ENCODE measurements at places on chromosomes 6 and 20.

GRCh38 chr6:75893058-75893775, 144.2 kb downstream of the MYO6 start:
- DNase-seq: peak; percentile 68

GRCh38 chr20:42846784-42847490, 342.8 kb downstream of the PTPRT start:
- no peak for DNase-seq

GRCh38 chr6:30441171-30441570, 48.1 kb upstream of the HLA-E start:
- DNase-seq: no peak

GRCh38 chr20:52493171-52493721, 301.7 kb upstream of the ZFP64 start:
- DNase-seq: no peak

DNA sequence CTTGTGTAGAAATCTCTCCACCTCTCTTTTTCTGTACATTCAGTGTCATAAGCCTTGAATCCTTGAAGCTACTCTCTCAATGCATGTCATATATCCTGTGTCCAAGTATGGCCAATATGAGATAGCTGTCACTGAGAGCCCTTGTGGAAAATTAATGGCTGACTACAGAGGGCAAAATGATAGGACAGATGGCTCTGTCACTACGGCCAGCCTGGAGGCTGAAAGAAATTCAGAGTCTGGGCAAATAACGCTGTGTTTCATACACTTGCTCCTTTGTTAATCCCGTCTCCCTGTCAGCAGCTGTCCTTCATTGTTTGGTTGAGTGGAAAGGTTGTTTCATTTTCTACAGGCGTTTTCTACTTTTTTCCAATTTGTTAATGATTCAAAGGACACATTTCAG, 70.4 kb upstream of the VGLL2 start:
- DNase-seq: no peak

DNA sequence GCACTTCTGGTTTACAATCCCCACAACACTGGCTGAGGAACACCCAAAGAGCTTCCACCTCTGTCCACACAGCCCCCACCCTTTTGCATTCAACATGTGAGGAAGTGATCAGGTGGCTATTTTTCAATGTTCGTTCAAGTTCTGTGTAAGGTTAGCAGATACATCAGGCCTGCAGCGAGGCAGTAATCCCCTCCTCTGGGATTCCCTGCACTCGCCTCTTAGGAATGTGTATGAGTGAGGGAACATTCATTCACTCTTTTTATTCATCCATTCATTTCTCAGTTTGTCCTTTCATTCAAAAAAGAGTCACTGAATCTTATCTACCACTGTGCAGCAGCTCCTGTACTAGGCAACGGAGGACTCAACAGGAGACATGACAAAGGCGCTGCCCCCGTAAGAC, 236.4 kb upstream of the PRDM1 start:
- no peak for DNase-seq

GRCh38 chr20:17589161-17589834, 19.4 kb downstream of the DSTN start:
- DNase-seq: no peak

- DNase-seq: no peak
These were observed 133.2 kb downstream of the B3GAT2 start for GRCh38 chr6:70823651-70824050.

- peak; percentile 36 for DNase-seq
These were observed 68.5 kb downstream of the MAP3K5 start for GRCh38 chr6:136723780-136724179.
